ENCODE measurements at places on chromosomes 1 and 21.
A peak's percentile ranks its signal among the peaks of the same experiment; 100 is the strongest.

GRCh38 chr1:197210426-197210825, 57.6 kb upstream of the CRB1 start:
- DNase-seq, result no peak

- DNase-seq, result no peak
These were observed 82.6 kb upstream of the GPR52 start for GRCh38 chr1:174364996-174365736.

GRCh38 chr1:204493145-204493983, 1.2 kb downstream of the PIK3C2B start:
- no peak for DNase-seq

DNA sequence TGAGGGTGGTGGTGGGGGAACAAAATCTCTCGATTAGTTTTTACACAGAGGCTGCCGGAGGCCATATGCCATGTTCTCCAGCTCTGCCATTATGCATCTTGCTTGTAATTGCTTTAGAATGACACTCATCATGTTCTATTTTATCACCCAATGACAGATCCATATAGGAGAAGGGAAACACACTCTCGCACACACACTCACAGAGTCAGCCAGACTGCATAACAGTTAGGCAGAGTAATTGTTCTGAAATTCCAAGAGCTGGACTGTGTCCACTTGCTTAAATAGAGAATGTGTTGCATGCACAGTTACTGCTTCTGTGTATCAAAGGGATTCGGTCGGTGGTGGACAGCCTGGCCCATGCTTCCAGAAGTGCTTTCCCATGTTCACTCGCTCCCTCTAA, 30.6 kb downstream of the KCND3 start:
- DNase-seq, result no peak

GRCh38 chr1:16421201-16421600, 16.0 kb downstream of the SPATA21 start:
- no peak for DNase-seq

DNA sequence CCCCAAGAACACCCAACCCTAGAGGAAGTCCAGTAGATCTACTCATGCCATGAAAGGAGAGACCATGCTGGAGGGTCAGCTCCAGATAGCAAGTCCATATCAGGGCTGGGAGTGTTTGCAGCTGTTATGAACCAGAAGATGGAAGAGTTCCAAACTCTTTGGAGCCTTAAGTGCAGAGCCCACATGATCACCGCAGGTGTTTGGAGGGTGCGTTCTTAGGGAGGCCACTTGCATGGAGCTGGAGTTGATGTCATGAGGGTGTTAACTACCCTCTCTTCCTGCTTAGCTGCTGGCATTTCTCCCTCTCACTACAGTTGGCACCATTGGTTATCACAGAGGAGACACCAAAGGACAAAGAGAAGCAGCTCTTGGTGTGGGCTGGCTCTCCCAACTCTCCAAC, 616.9 kb downstream of the AJAP1 start:
- no peak for DNase-seq

GRCh38 chr1:167066333-167067122, 23.6 kb downstream of the GPA33 start:
- peak; percentile 50 for DNase-seq

DNA sequence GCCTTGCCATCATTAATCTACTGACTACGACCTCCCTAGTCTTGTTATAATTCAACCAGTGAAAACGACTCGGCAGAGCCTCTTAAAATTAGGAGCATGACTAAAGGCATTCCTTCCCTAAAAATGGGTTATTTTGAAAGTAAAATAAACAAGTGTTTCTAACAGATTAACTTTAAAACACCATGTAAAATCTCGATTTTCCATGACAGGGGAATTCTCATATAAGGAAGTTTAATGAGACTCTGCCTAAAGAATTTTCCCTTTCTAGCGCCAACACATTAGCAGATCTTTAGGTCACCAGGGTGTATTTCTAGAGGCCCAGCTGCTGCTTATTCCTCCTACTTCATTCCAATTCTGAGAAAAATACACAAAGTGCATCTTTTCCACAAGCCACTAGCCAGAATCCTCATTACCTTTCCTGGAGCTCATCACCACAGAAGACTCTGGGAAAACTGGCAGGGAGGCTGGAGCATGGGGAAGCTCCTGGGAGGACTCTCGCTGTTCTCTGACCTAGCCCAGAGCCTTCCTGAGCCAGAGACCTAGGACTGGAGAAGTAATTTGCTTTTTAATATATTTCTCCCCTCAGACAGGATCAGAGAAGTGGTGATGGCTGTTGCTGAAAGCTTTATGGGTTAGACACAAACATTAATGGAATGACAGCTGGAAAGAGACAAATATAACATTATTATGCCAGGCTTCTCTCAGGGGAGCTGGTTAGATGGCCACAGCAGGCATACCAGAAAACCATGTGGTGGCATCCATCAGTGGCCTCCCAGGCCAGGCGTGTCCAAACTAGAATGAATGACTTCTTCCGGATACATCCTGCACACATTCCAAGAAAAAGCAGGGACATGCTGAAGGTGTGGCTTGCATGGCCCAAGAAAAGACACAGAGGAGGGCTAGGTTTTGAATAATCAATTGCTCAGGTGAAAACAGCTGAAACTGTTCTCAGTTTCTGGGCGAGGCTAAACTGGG, 63.6 kb upstream of the CTTNBP2NL start:
- no peak for DNase-seq

DNA sequence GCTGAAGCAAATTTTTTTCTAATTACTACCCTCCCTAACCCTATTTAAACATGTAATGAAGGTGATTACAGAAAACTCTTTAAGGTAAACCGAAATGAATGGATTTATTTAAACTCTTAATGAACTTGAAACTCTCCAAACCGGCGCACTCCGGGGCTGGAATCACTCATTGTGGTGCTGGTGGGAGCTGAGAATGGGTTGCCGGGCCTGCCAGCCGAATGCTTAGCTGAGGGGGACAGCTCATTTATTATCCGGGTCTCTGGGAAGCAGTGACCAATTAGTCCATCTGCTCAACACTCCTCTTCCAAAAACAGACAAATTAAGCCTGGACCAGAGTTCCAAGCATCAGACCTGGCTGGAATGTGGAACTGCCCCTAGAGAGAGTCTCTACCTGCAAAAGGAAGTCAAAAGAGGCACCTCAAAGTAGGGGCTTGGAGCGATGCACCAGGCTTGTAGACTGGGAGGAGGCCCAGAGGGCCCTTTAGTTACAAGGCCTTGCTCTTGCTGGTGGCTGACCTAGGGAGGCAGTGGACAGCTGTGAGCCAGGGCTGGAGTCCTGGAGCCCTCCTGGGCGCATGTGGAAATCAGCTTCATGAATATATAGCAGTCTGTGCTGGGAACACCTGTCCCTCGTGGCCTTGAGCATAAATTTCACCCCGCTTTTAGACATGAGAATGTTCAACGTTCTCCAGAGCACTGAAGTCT, 320.7 kb downstream of the AJAP1 start:
- no peak for DNase-seq

DNA sequence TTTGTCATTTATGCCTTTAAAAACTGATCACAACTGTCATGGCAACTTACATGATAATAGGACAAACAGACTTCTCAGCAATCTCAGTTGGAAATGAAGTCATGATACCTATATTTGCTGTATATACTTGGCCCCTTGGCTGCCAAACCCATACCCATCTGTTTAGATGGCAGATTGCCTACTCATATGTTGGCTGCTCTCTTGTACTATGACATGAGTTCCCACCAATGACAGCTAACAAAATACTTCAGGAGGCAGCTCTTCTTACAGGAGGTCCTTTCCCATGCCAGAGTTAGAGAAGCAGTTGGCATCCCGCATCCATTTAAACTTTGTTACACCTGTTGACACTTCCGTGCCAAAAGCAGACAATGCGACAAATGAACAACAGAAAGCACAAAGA, 603.1 kb upstream of the ADGRL2 start:
- no peak for DNase-seq

DNA sequence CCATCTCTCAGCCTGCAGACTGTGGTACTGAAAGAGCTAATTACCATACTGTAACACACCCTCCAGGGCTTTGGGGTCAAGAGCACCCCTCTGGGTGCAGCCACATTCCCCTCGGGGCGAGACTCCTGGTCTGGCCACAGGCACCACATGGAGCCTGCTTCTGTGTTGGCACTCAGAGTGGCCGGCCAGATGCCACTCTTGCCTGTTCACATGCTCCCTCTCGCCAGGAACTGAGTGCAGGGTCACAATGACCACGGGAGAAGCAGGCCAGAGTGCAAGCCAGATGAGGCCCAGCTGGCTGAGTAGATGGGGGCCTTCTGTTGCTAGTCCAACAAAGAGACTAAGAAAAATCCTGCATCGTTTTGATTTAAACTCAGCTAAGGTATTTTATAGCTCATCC, 864.0 kb downstream of the KCNT2 start:
- no peak for DNase-seq

DNA sequence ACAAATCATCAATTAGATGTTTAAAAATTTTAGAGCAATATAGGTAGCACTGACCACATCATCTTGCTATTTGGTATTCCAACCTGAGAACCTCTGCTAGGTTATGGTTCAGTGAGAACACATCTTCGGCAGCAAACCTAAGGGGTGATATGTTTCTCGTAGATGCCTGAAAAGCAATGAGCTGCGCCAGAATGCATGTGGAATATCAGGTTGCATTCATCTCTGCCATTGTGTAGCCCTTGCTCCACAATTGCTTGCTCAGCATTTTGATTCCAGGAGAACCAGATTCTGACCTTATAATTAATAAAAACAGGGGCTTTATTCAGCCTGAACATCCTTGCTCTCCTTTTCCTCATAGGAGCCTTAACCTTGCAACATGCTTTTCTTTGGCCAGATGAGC, 408.1 kb downstream of the USH2A start:
- no peak for DNase-seq

GRCh38 chr1:87878873-87879272, 550.2 kb downstream of the LMO4 start:
- DNase-seq, result no peak

DNA sequence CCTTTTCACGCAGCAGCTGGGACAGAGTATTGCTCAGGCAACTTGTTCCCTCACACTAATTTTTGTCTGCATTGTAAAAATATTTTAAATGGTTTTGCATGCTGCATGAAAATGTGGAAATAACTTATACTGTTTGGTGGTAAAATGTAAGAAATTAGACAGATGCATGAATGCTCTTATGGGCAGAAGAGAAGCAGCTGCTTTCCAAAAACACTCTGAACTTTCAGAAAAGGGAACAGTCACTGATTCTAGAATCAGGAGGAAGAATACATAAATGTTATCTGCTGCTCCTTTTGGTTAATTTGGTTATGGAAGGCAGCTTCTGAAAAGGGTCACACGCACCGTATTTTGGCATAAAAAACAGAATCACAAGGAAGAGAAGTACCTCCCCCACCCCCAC, 87.0 kb upstream of the RUNX1 start:
- no peak for DNase-seq

DNA sequence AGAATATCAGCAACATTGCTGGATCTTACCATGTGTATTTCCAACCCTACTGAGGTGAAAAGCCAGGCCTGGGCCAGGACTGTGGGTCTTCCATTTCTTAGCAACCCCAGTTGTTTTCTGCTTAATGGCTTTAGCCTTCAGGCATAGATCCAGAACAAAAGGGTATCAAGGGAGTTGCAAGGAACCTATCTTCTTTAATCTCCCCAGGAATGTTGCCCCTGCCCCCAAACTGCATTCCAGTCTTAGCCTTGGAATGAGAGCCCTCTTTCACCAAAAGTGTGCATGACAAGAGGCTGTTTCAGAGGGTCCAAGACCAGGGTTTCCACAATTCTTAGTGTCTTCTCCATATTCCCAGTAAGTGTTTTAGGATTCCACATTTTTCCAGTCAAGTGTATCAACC, 87.9 kb upstream of the SOX13 start:
- no peak for DNase-seq

DNA sequence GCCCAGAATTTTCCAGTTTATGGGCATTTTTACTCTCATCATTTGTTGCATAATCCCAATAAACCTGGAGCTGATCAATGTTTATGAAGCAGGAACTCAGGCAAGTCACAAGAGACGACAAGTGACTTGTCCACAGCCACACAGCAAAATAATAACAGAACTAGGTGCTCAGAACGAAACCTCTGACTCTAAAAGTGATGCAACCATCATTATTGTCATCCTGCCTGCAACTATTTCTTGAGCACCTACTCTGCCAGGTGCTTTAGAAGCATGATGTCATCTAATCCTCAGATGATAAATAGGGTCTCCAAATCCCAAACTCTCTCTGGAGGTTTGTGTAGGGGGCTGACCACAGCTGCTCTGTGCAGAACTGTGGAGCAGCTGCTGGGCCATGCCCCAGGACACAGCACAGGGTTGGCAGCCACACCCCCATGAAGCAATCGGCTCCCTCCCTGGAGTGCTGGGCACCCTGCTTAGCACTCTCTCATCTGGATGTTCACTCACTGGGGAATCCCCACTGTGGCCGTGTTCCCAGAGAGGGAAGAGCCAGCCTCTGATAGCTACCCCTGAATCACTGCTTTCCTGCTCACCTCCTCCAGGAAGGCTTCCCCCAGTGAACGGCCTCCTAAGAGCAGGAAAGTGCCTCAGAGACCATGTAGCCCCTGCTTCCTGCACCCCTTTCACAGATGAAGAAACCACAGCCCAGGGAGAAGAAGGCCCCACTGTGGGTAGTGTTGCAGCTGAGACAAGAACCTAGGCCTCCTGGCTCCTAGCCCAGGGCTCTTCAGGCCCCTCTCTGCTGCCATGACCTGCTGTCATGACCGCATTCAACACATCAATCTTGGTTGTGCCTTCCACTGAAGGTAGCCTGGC, 2.1 kb downstream of the TTC22 start:
- no peak for DNase-seq

DNA sequence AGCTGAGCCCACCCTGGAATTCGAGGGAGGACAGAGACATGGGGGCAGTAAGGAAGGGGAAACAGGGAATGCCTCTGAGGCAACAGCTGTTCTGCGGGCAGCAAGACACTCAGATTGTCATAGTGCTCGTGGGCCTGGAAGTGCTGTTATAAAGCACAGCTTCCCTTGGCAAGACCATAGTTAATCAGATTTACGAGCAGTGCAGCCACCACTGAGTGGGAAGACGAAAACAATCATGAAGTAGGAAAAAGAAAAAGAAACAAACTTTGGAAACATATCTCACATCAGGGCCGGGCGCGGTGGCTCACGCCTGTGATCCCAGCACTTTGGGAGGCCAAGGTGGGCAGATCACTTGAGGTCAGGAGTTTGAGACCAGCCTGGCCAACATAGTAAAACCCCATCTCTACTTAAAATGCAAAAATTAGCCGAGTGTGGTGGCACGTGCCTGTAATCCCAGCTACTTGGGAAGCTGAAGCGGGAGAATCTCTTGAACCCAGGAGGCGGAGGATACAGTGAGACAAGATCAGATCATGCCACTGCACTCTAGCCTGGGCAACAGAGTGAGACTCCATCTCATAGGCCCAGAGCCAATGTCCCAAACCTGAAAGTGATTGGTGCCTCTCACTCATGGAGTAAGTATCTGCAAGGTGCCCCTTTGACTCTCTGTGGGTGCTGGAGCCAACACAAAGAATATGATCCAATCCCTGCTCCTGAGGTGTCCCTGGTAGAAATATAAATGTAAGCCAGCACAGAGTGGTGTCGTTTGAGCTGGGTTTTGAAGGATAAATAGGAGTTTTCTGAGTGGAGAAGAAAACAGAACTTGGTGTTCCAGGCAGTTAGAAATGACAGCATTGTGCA, 55.6 kb upstream of the GPR153 start:
- no peak for DNase-seq

GRCh38 chr1:7586031-7586941, 184.8 kb upstream of the VAMP3 start:
- DNase-seq, result no peak
